ENCODE measurements at places on chromosomes 5 and 9.

DNA sequence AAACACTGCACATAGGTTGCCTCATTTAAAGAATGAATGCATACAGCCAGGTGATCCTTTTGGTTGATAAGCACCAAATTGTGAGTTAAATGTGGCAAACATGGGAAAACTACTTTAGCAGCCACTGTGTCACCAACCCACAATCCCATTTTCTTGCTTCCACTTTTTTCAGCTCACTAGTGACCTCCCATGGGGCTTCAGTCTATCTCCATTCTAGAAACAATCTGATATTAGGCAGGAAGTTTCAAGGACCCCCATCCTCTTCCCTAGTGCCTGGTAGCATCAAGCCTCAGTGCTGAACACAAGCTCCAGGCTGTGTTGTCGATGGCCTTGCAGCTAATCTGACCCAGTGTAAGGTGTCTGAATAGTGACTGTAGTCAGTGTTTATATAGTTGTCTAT is 66.2 kb downstream of the PLPPR1 start:
- DNase-seq = no peak

DNA sequence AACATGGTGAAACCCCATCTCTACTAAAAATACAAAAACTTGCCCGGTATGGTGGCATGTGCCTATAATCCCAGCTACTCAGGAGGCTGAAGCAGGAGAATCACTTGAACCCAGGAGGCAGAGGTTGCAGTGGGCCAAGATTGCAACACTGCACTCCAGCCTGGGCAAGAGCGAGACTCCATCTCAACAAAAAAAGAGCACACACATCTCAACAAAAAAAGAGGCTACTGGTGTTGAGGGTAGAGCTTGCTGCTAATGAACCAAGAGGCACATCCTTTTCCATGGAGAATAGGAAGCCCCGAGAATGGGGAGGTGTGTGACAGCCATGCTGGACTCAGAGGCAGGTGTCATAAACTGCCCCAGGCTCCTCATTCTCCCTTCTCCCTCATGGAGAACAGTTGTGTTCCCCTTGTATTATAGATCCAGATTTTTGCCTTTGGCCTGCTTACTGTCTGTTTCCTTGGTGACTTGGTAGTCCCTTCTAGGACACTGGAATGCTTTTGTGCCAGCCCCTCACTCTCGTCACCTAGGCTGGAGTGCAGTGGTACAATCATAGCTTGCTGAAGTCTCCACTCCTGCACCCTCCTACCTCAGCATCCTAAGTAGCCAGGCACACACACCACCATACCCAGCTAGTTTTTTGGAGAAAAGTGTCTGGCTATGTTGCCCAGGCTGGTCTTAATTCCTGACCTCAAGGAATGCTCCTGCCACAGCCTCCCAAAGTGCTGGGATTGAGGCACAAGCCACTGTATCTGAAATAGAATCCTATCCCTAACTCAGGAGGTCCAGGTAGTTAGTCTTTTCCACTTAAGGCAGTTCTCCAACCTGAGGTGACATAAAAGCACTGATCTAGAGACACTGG is 5.1 kb downstream of the RPL12 start:
- no peak for DNase-seq

GRCh38 chr9:120344230-120344629 is 235.7 kb downstream of the CDK5RAP2 start:
- DNase-seq = no peak

- no peak for DNase-seq
Measured at GRCh38 chr9:75830303-75830702, 60.2 kb upstream of the PCSK5 start.

- no peak for DNase-seq
Measured at GRCh38 chr5:39654715-39655114, 229.9 kb upstream of the DAB2 start.

DNA sequence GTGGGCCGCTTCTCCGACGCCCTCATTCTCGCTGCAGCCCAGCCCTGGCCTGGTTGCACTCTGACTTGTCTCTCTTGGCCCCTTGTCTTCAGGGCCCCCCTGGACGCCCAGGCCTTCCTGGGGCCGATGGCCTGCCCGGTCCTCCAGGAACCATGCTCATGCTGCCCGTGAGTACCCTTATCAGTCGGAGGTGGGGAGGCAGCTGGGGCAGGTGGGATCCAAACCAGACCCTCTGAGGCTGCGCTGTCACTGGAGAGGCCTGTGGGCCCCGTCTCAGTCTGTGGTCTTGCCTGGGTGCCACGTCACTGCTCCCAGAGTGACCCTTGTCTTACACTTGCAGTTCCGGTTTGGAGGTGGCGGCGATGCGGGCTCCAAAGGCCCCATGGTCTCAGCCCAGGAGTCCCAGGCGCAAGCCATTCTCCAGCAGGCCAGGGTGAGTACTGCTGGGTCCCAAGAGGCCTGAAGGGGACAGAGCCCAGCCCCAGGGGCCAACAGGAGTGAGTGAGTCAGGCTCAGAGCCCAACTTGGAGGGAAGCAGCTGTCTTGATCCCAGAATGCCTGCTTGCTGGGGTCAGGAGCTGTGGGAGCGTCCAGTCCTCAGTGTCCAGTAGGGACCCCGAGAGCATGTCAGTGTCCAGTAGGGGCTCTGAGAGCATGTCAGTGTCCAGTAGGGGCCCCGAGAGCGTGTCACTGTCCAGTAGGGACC is 109.0 kb downstream of the COL5A1 start:
- DNase-seq = no peak

- DNase-seq = no peak
Measured at GRCh38 chr9:100579665-100580064, 1.8 kb downstream of the CAVIN4 start.

GRCh38 chr5:163706053-163706771 is 200.8 kb downstream of the MAT2B start:
- no peak for DNase-seq

GRCh38 chr9:126424511-126424910 is 97.9 kb downstream of the MVB12B start:
- DNase-seq = no peak

DNA sequence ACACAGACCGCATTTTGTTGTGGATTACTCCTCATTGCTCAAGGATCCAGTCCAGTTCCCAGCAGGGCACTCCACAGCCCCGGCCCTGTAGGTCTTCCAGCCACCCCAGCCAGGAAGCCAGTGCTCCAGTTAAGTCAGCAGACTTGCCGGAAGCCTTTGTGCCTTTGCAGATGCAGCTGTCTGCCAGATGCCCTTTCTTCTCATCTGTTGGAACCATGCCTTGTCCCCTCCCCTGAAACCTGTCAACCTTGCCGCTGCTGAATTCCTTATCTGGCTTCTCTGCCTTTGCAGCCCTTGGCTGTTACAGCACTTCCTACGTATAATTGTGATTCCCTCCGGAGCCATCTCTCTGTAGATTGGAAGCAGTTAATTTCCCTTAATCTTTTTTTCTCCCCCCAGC is 28.4 kb downstream of the PSAT1 start:
- no peak for DNase-seq

DNA sequence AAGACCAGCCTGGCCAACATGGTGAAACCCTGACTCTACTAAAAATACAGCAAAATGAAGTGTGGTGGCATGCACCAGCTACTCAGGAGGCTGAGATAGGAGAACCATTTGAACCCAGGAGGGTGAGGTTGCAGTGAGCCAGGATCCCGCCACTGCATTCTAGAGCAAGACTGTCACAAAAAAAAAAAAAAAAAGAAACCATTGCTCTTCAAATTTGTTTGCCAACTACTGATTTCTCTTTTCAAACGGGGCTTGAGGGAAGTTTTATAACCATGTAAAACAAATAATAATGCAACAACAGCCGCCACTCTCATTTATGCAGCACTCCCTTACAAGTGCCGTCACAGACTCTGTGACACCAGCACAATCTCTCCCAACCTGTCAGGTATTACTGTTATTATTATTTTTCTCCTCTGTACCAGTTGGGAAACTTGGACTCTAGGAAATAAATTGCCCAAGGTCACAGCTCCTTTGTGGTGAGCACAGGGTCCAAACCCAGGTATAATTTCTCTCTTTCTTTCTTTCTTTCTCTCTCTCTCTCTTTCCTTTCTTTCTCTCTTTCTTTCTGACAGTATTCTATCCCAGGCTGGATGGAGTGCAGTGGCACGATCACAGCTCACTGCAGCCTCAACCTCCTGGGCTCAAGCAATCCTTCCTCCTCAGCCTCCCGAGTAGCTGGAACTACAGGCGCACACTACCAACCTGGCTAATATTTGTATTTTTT is 25.4 kb downstream of the SERINC5 start:
- no peak for DNase-seq

DNA sequence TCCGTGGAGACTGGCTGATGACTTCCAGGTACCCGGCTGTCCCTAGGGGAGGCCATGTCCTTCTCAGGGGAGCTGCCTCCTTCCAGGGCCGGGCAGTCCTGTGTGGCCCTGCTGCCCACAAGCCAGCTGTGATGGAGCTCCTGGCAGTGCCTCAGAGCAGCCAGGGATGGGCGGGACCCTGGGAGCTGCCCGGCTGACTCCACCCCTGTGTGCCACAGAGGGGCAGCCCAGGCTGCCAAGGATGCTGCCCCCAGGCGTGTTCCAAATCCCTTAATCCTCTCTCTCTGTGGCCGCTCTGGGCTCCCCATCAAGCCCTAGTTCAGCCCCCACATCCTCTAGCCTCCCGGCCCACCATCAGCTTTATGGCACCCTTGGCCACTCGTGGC is 7.0 kb upstream of the SCGB3A1 start:
- no peak for DNase-seq

GRCh38 chr9:84598921-84599636 is 70.5 kb upstream of the NTRK2 start:
- DNase-seq = no peak

- no peak for DNase-seq
Measured at GRCh38 chr5:10734037-10734709, 26.9 kb downstream of the DAP start.

DNA sequence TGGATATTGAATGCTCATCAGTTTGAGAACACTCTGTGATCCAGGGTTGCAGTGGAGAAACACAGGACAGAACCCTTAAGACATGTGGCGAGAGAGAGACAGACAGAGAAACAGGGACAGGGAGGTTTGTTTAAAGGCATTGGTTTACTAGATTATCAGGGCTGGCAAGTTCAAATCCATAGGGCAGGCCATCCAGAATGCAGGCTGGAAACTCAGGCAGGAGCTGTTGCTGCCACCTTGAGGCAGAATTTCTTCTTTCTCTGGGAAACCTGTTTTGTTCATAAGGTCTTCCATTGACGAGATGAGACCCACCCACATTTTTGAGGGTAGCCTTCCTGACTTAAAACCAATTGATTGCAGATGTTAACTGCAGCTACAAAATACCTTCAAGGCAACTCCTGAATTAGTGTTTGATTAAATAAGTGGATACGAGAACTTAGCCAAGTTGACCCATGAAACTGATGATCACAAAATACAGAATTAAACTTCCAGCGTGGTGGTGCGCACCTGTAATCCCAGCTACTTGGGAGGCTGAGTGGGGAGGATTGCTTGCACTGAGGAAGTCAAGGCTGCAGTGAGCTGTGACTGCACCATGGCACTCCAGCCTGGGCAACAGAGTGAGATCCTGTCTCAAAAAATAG is 55.9 kb downstream of the NSUN2 start:
- DNase-seq = no peak

GRCh38 chr5:99089822-99090549 is 161.2 kb upstream of the CHD1 start:
- no peak for DNase-seq

DNA sequence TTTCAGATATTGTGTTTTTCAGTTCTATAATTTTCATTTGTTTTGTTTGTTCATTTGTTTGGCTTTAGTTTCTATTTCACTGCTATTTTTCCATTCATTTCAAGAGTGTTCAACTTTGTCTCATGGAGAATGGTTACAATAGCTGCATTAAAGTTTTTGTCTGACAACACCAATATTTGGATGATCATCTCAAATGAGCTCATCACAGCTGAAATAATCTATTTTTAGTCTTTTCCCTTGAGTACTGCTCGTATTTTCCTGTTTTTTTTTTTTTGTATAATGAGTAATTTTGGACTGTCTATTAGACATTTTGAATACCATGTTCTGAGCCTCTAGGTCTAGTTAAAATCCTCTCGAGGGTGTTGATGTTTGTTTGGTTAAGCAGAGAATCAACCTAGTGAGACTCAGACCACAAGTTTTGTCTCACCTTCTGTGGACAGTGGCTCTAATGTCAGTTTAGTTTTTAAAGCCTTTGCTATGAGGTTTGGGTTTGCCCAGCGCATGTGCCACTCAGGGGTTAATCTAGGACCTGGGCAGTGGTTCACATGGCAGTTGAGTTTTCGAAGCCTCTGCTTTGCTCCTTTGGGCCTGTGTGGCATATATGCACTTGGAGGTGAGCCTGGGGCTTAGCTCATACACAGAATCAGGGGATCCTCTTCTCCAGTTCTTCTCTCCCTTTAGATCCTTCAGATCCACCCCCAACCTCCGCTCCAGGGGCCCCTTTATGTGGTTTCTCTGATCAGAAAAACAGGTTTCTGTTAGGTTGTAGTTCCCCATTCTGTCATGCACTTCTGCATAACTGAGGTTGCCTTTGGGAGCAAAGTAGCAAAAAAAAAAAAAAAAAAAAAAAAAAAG is 79.8 kb downstream of the ARSB start:
- no peak for DNase-seq

DNA sequence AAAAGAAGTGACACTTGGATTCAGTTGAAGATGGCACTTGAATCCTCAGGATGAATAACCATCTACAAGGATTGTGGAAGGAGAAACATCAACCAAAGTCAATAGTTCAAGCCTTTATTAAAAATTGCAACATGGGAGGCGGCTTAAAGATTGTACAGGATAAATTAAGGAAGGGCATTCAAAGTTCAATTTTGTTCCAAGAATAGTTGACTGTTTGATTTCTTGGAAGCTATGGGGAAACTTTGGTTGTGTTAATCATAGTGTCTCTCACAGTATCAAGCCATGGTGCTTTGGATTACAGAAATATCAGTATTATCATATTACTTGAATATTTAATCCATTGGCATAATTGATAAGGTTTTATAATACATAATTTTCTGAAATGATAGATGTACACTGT is 1844.3 kb downstream of the MAT2B start:
- no peak for DNase-seq

GRCh38 chr5:14181299-14181968 is 38.3 kb downstream of the TRIO start:
- DNase-seq = no peak

DNA sequence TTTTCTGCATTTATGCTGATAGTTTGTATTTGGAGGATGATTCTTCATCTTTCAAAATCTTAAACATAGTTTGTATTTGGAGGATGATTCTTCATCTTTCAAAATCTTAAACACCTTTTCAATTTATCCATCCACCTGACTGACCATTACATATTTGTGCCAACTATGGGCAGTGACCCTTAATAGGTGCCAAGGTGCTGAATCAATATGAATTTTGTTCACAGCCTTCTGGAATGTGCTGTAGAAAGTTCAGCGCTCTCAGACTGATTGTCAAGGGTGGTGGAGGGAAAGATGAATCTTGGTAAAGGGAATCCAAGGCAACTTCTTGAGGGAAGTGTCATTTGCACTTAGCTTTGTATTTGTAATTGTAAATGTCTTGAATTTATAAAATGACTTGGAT is 18.1 kb downstream of the ZNF618 start:
- DNase-seq = no peak

- no peak for DNase-seq
Measured at GRCh38 chr9:37034938-37035647, 1.0 kb upstream of the PAX5 start.

DNA sequence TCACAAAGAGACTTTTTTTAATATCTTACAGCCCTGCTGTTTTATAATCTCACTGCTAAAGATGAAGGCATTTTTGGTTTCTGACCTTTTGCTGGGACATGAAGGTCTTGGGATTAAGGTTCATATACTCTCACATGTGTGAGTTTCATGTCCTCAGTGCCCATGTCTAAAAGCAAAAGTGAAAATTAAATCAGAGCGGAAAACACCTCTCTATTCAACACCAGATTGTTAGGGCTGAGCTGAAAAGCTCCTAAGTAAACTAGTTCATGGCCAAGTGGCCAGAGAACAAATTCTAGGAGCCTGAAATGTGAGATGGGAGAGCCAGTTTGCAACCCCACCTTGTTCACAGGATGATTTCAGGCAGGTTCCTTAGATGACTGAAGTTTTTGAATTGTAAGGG is 110.9 kb downstream of the GRIA1 start:
- DNase-seq = no peak

Measured in effector memory CD4-positive, alpha-beta T cell (primary cell).